ENCODE measurements at places on chromosomes 1 and 21. TPM values are rescaled to one million over a fixed set of nuclear protein-coding genes. Genes with fewer than 3 reads are reported as not detected.
A peak's percentile ranks its signal among the peaks of the same experiment; 100 is the strongest.

GRCh38 chr1:41666981-41667631 lies 182.6 kb upstream of the EDN2 start:
- H3K4me3 ChIP-seq: no peak overlapping the region
- no peaks in the 10 kb centered on the region for H3K27me3 ChIP-seq
- no peaks in the 10 kb centered on the region for H3K36me3 ChIP-seq
- peak overlapping the region; percentile 5 for H3K27ac ChIP-seq

- no peak overlapping the region for H3K4me3 ChIP-seq
- no peaks in the 10 kb centered on the region for H3K36me3 ChIP-seq
- no peak for DNase-seq
- no peaks in the 10 kb centered on the region for H3K27me3 ChIP-seq
- no peaks in the 10 kb centered on the region for H3K4me1 ChIP-seq
Measured at GRCh38 chr1:115907092-115907491, 66.2 kb upstream of the NHLH2 start.

- no peaks in the 10 kb centered on the region for H3K27me3 ChIP-seq
- H3K4me1 ChIP-seq: no peaks in the 10 kb centered on the region
- DNase-seq: no peak
- no peak overlapping the region for H3K27ac ChIP-seq
- no peaks in the 10 kb centered on the region for H3K36me3 ChIP-seq
- no peak overlapping the region for H3K4me3 ChIP-seq
Measured at GRCh38 chr1:15172405-15173259, 19.1 kb downstream of the TMEM51 start.

DNA sequence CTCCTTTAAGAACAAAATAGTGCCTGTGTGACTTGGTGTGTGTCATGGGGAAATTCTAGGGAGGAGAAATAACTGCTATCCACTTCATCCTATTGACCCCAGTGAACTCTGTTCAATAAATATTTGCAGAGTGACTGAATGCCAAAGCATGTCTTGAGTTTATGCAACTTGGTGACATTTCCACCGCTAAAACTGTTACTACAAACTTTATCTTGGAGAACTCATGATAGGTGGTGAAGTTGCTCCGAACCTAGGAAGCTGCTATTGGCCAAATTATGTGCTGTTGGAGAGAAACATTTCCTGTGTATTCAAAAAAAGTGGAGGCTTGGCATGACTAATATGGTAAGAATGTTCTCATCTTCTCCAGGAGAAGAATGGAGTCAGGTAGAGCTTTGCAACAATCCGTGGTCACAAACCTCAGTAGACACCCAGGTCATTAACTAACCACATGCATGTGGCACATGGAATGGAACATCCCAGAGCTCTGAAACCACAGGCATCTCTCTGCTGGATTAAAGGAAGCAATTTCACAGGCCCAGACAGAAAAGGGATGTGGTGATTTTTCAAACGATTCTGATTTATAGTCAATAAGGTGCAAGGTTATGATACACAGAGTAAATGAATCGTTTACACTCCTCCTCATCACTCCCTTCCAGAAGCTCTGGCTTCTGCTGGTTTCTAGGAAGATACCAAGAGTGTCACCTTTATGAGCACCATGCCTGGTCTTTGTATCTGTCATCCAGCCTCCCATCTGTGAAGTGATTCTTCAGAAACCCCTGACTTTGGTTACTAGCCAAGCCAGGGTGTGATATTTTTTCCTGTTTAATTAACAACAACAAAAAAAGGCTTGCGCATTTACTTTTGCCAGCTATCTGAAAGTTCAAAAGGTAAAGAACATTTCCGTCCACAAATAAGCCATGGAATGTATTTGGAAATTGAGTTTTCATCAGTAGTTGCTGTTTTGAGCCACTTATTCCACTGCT lies 361.1 kb downstream of the TGFB2 start:
- no peaks in the 10 kb centered on the region for H3K27me3 ChIP-seq
- H3K36me3 ChIP-seq: no peaks in the 10 kb centered on the region
- H3K4me3 ChIP-seq: no peak overlapping the region
- H3K4me1 ChIP-seq: no peaks in the 10 kb centered on the region
- H3K27ac ChIP-seq: no peak overlapping the region
- no peak for DNase-seq

GRCh38 chr1:34199927-34200326 lies 23.2 kb downstream of the C1orf94 start:
- H3K4me3 ChIP-seq: no peak overlapping the region
- no peak for DNase-seq
- no peaks in the 10 kb centered on the region for H3K4me1 ChIP-seq
- H3K27me3 ChIP-seq: no peaks in the 10 kb centered on the region
- H3K27ac ChIP-seq: no peak overlapping the region
- H3K36me3 ChIP-seq: no peaks in the 10 kb centered on the region

- no peaks in the 10 kb centered on the region for H3K4me1 ChIP-seq
- DNase-seq: no peak
- H3K4me3 ChIP-seq: no peak overlapping the region
- H3K36me3 ChIP-seq: no peaks in the 10 kb centered on the region
- no peaks in the 10 kb centered on the region for H3K27me3 ChIP-seq
Measured at GRCh38 chr1:243315455-243315854, 59.6 kb downstream of the SDCCAG8 start.

- H3K4me1 ChIP-seq: no peaks in the 10 kb centered on the region
- DNase-seq: no peak
- H3K36me3 ChIP-seq: no peaks in the 10 kb centered on the region
- no peak overlapping the region for H3K4me3 ChIP-seq
- no peak overlapping the region for H3K27ac ChIP-seq
Measured at GRCh38 chr1:248871837-248872401, 13.0 kb upstream of the ZNF692 start.

DNA sequence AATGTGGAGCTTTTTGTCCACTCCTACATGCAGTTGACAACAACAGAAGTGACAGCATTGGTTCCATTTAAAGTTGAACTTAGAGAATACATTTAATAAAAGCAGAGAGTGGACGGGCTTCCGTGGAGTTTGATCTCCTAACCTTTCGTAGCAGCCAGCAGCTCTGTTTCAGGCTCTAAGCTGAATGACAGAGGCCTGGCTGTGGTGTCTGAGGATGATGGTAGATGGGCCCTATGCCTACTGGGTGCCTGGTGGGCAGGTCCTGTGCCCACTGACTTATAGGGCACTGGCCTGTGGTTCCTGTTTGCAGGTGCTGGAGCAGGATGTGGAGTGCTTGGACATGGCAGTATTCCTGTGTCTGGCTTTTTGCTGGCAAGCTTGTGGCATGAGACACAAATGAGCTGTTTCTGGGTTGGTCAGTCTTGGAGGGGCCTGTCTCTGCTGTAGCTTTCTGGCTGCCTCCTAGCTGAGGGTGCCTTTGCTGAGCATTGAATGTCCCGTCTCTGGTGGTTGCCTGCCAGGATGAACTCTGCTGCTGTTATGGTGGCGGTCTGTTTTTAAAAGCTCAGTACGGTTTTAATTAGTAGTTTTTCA lies 54.6 kb downstream of the PRDM2 start:
- H3K27me3 ChIP-seq: no peaks in the 10 kb centered on the region
- no peak overlapping the region for H3K27ac ChIP-seq

- no peaks in the 10 kb centered on the region for H3K27me3 ChIP-seq
- H3K27ac ChIP-seq: peak overlapping the region; percentile 82
- peaks cover 17% of the 10 kb centered on the region for H3K4me1 ChIP-seq
- peak; percentile 42 for DNase-seq
Measured at GRCh38 chr1:35030756-35031446, 844 bp downstream of the ZMYM6 start.

GRCh38 chr1:88327391-88328267 lies 356.4 kb upstream of the PKN2 start:
- no peaks in the 10 kb centered on the region for H3K27me3 ChIP-seq
- no peak for DNase-seq
- H3K4me3 ChIP-seq: no peak overlapping the region
- H3K4me1 ChIP-seq: no peaks in the 10 kb centered on the region
- no peak overlapping the region for H3K27ac ChIP-seq

DNA sequence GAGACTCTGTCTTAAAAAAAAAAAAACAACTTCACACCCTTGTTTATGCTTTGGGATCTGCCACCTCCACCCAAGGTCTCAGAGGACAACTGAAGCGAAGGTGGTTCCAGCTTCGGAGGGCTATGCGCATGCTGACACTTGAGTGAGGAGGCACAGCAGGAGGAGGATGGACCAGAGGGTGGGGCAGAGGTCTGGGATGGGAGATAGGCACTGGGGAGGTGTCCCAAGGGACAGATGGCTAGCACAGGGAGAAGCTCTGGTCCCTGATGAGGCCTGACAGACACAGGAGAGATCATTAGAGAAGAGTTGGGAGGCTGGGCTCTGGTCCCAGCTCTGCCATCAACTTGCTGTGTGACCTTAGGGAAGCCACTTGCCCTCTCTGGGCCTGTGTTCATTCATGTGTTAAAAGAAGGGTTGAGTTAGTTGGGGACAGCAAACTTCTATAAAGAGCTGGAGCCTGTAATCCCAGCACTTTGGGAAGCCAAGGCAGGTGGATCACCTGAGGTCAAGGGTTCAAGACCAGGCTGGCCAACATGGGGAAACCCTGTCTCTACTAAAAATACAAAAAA lies 16.8 kb downstream of the E2F2 start:
- H3K27me3 ChIP-seq: no peaks in the 10 kb centered on the region
- no peaks in the 10 kb centered on the region for H3K4me1 ChIP-seq
- H3K36me3 ChIP-seq: no peaks in the 10 kb centered on the region
- no peak overlapping the region for H3K27ac ChIP-seq
- no peak overlapping the region for H3K4me3 ChIP-seq
- no peak for DNase-seq

DNA sequence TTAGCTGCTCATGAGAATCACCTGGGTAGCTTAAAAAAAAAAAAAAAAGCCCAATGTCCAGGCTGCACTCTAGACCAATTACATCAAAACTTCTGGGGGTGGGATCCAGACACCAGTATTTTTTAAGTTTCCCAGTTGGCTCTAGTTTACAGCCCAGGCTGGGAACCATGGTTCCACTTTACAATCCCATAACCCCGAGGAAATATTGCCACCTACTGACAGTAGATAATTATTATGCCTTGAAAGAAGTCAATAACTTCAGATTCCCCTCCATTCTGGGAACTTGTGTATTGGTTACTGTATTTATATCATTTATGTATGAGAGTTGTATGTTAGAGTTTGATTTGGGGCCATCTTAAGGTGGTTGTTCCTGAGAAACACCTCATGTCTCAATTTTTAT lies 100.2 kb downstream of the SPATA46 start:
- no peak for DNase-seq
- H3K36me3 ChIP-seq: no peaks in the 10 kb centered on the region
- H3K4me1 ChIP-seq: no peaks in the 10 kb centered on the region
- no peak overlapping the region for H3K27ac ChIP-seq

The KRTAP21-2 gene
- polyA plus RNA-seq: not detected

The CNKSR1 gene
- polyA plus RNA-seq: 0.63 TPM

The NBPF6 gene
- not detected for polyA plus RNA-seq

The ASB17 gene
- polyA plus RNA-seq: not detected

The CBS gene
- polyA plus RNA-seq: not detected

The GNAT2 gene
- not detected for polyA plus RNA-seq

The TRABD2B gene
- polyA plus RNA-seq: not detected

The IVL gene
- not detected for polyA plus RNA-seq

All from naive thymus-derived CD4-positive, alpha-beta T cell (primary cell).